ENCODE measurements at places on chromosomes 3 and 15.

- DNase-seq: no peak
Measured at GRCh38 chr15:80932989-80933388, 56.6 kb downstream of the MESD start.

DNA sequence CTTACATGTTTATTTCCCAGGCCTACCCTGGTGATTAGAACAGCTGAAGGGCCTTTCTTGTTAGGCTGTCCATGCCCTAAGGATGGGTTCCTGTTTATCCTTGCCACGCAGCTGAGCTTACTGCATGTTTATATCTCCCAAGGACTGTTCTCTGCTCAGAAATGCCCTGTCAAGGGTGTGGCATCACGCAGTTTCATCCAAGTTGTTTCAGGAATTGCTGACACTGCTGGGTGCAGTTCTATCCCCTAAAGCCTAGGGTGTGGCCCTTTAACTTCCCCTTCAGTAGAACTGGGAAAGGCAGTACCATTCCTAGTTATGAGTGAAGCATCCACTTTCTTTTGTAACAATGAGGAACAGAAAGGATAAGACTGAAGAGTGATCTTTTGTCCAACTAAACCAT lies 5.0 kb downstream of the ELL3 start:
- DNase-seq: no peak

DNA sequence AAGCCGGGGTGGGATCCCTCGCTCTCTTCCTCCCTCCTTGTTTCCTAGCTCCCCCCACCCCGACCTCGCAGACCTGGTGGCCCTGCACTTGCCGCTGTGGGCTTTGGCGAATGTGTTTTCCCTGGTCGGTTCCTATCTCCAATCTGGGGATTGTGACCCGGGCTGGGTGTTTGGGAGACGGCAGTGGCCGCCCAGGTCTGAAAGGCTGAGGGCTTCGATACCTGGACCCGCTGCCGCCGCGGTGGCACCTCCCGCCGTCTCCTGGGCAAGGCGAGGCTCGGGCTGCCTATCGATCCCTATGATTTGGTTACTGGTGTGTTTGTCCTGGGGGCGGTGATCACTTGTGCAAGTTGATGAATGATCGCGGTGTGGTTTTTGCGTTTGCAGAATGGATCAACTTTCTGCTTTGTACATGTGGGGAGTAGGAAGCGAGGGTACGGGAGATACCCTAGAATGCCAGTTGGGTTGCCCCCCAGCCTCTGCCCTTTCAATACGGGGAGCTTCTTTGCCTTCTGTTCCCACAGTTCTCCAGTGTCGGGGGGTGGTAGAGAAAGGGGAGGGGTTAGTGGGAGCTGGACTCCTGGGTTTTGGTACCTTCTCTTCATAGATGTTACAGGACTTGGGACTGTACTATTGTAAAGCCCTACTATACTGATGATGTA lies 3.0 kb downstream of the BBX start:
- DNase-seq: peak; percentile 43

GRCh38 chr3:153050978-153051377 lies 111.0 kb upstream of the RAP2B start:
- DNase-seq: no peak

- DNase-seq: no peak
Measured at GRCh38 chr3:160434071-160434470, 15.5 kb downstream of the TRIM59 start.

- no peak for DNase-seq
Measured at GRCh38 chr15:67147396-67147949, 82.1 kb downstream of the SMAD3 start.

DNA sequence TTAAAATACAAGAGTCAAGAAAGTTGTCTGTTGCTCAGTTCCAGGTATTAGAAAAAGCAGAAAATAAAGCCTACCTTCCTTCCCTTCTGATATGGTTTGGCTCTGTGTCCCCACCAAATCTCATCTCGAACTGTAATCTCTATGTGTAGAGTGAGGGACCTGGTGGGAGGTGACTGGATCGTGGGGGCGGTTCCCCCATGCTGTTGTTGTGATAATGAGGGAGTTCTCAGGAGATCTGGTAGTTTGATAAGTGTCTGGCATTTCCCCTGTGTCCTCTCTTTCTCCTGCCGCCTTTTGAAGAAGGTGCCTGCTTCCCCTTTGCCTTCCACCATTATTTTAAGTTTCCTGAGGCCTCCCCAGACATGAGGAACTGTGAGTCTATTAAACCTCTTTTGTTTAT lies 288.8 kb upstream of the LMCD1 start:
- DNase-seq: no peak

- no peak for DNase-seq
Measured at GRCh38 chr3:190169877-190170276, 49.2 kb upstream of the P3H2 start.

DNA sequence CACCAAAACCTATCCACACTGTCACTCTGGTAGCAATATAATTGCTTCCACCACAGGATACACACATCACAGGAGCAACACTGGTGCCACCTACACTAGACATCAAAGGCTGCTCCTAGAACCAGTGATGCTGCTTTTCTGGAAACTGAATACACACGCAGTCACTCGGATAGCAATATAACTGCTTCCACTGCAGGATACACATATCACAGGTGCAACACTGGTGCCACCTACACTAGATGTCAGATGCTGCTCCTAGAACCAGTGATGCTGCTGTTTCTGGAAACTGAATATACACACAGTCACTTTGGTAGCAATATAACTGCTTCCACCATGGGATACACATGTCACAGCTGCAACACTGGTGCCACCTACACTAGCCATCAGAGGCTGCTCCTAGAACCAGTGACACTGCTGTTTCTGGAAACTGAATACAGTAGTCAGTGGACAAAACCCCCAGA lies 6.9 kb upstream of the TNFSF10 start:
- DNase-seq: no peak

DNA sequence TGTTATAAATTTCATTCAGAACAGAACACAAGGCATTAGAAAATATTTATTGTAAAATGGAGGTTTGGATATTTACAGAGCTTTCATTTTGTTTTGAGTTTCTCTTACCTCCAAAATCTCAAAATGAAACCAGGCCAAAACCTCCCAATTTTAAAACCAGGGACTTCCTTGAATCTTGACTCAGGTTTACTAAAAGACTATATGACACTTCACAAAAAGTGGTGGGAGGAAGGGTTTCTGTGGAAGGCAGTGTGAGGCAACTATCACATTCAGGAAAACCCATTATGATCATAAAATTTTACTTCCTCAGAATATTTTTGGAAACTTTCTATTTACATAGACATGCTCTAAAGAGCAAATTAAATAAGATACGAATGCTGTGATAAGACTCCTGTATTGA lies 205.8 kb upstream of the EOMES start:
- DNase-seq: no peak
